IPS DF 6.9 (cell line): ENCODE measurements at places on chromosomes 5 and 9.

- DNase-seq = no peak
Measured at GRCh38 chr9:83670381-83670780, 37.4 kb downstream of the UBQLN1 start.

DNA sequence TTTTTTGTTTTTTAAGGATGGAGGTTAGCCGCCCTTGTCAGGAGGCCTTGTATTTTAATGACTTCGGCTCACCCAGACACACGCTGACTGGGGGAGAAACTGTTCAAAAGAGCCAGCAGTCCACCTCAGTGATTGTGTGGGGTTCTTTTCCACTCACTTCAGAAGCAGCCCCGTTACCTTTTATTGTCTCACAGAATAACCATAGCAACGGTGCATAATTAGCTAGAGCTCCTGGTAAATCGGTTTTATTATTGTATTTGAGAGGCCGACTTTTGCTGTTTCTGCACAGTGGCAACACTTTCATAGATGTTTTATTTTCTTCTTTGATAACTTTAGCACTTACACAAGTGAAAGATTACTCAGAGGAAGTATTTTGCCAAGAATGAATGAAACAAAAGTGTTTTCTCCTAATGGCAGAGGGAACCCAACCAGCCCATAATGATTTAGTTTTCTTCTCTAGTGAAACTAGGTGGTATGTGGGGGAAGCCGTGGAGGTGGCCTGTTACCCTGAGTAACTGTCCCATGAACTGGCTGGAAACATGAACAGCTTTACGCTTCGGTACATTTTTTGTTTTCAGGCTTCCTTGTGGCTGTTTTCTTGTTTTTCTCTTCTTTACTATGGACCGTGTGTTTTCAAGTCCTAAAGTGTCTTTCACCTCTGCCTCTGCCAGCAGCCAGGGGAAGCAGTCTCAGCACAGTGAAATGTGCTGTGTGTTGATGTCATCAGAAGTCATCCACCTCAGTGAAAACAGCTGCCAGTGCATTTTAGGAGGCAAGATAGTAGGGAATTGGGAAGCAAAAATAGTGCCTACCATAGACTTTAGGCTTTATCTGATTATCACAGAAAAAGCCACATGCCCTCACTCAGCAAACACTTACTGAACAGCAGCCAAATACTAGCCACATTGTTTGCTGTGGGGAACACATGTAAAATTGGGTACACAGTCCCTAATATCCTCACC, 414.7 kb downstream of the KDM4C start:
- DNase-seq = no peak

- no peak for DNase-seq
Measured at GRCh38 chr9:4923141-4923540, 61.9 kb upstream of the JAK2 start.

- DNase-seq = peak; percentile 33
Measured at GRCh38 chr5:163564321-163564938, 59.0 kb downstream of the MAT2B start.

DNA sequence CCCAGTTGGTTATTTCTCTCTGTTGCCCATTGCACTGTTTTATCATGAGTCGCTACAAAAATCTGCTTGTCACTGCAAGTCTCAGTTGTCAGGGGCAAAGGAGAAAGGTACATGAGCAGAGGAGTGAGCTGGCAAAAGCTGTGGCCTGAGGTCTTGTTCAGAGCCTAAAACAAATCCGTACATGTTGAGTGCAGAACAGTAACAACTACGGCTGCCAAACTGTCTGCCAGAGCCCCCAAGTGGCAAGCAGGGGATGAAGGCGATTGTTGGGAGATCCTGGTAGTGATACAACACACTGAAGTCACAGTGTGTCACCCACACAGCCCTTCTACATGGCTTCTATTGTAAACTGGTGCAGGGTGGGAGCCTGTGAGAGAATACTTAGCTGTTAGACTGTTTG, 50.9 kb downstream of the BRINP1 start:
- no peak for DNase-seq

GRCh38 chr9:17230646-17231045, 95.8 kb downstream of the CNTLN start:
- no peak for DNase-seq

DNA sequence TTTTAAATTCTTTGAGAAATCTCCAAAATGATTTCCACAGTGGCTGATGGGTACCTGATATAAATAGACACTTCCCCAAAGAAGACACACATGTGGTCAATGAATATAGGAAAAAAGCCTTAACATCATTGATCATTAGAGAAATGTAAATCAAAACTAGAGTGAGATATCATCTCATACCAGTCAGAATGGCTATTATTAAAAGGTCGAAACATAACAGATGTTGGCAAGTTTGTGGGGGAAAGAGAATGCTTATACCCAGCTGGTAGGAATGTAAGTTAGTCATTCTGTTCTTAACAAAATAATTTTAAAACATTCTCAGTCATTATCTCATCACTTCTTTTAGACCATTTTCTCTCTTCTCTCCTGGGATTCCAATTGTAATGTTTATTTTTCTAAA, 1666.0 kb upstream of the ACO1 start:
- DNase-seq = no peak

GRCh38 chr9:92752812-92753404, 11.7 kb downstream of the BICD2 start:
- no peak for DNase-seq

DNA sequence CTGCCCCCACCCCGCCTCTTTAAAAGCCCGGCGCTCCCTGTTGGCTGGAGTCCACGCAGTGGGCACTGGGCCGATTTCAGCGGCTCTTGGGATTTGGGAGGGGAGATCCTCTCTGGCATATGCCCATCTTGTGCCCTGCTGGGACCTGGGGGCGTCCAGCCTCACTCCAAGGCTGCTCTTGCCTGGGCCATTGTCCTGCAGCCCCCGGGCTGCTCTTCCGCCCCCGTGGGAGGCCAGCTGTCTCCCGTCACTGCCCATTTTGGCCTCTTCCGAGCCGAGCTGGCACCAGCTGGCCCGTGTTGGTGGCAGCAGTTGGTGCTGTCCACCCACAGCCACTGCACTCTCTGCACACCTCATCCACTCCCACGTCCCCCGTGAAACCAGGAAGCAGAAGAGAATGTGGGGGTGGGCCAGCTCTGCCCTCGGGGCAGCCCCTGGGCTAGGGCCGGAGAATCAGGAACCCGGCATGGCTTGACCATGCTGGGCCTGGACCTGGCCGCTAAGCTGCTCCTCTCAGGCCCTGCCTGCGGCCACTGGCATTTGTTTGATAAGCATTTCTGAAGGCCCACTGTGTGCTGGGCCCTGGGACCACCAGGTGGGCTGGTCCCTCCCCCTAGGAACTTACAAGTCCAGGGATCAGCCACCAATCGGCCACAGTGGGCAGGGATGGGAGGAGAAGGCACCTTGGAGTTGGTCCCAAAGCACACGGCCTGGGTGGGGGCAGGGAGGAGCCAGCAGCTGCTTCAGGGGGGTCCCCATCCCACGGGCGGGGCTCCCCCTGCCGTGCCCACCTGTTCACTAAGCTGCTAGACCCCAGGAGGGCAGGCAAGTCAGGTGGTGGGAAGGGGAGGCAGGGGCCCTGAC, 2.2 kb downstream of the C8G start:
- DNase-seq = no peak

DNA sequence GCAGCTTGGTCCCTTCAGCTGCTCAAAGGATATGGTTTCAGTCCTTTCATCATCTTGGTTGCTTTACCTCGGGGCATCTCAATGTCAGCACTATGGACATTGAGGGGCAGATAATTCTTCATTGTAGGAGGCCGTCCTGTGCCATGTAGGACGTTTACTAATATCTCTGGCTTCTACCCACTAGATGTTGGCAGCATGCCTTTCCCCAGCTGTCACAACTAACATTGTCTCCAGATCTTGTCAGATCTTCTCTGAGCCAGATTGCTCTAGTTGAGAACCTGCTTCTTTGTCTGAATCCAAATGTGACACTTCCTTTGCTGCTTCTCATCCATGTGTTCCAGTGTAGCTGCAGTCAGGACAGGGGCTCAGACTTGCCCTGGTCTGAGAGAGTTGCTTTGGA, 10.3 kb downstream of the PTPA start:
- DNase-seq = no peak

DNA sequence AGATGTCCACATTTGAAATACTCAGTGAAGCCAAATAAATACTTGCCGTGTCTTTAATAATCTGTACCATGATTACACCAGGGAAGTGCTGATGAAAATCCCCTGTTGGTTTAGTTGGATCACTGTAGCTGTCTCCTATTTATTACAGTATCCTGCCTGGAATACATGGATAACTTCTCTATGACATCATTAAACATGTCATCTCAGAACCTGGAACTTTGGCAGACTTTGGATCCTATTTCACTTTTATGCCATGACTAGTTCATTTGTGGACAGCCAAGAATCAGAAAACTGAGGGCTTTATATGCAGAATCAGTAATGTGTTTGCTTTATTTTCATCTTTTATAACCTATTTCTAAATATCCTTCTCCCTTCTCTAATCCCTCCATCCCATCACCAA, at the start of gene TXNDC8:
TXNDC8 (minus strand) TSS at position 137 of the 400 bp plus-strand sequence.
- no peak for DNase-seq

- DNase-seq = no peak
Measured at GRCh38 chr5:174759091-174759490, 34.7 kb downstream of the MSX2 start.

GRCh38 chr9:109149722-109150121, 17.3 kb downstream of the FRRS1L start:
- DNase-seq = no peak

GRCh38 chr9:95852059-95853032, 23.1 kb upstream of the ERCC6L2 start:
- no peak for DNase-seq

GRCh38 chr9:117929868-117930267, 225.7 kb downstream of the TLR4 start:
- DNase-seq = no peak

DNA sequence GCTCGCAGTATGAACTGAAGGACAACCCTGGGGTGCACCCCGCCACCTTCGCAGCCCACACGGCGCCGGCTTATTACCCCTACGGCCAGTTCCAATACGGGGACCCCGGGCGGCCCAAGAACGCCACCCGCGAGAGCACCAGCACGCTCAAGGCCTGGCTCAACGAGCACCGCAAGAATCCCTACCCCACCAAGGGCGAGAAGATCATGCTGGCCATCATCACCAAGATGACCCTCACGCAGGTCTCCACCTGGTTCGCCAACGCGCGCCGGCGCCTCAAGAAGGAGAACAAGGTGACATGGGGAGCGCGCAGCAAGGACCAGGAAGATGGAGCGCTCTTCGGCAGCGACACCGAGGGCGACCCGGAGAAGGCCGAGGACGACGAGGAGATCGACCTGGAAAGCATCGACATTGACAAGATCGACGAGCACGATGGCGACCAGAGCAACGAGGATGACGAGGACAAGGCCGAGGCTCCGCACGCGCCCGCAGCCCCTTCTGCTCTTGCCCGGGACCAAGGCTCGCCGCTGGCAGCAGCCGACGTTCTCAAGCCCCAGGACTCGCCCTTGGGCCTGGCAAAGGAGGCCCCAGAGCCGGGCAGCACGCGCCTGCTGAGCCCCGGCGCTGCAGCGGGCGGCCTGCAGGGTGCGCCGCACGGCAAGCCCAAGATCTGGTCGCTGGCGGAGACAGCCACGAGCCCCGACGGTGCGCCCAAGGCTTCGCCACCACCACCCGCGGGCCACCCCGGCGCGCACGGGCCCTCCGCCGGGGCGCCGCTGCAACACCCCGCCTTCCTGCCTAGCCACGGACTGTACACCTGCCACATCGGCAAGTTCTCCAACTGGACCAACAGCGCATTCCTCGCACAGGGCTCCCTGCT, 3.8 kb downstream of the IRX1 start:
- DNase-seq = no peak

DNA sequence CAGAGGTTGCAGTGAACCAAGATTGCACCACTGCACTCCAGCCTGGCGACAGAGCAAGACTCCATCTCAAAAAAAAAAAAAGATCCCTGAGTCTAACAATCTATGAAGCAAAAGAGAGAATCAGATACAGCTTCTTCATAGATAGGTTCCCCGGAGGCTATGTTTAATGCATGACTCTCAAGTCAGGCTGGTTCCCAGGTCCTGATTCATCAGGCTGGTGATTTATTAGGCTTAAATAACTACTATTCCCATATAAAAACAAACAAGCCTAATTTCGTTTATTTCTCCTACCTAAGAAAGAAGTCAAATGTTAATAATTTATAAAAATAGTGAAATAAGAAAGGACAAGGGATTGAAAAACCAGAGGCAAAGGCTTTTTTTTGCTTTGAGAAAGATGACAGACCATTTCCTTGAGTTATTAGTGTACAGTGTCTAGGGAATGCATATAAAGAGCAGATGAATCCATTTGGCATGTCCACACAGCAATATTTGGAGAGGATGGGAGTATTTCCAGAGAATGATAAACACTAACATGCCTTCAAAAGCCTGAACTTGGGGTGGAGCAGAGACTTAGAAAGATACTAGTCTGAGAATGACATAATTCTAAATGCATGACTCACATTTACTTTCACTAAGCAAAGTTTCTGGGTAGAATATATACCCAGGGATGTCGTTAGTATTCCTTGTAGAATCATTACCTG, 115.3 kb downstream of the NREP start:
- DNase-seq = no peak

- DNase-seq = no peak
Measured at GRCh38 chr9:126642839-126643238, 29.1 kb downstream of the LMX1B start.

DNA sequence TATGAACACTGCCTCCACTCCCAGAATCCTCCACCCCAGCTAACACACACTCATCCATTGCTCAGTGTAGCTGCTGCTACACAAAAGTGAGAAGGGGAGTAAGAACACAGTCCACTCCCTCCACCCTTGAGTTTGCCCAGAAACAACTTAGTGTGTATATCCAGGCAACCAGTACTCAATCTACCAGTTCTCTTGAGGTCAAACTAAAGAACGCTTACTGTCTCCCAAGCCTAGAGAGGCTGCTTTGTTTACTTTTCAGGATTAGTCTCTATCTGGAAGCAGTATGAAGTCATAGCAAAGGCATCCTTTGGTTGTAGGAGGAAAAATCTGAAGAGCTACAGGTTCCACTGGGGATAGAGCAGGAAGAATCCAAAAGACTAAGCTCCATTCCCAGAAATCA, 296.3 kb downstream of the KCNN2 start:
- no peak for DNase-seq

DNA sequence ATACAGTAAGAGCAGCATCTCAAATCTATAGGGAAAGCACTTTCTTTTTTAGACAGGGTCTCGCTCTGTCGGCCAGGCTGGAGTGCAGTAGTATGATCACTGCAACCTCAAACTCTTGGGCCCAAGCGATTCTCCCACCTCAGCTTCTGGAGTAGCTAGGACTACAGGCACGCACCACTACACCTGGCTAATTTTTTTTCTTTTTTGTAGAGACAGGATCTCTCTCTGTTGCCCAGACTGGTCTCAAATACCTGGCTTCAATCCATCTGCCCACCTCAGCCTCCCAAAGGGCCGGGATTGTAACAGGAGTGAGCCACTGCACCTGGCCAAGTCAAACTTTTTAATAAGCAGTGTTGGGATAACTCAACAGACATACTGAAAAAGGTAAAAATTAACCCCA, 107.6 kb downstream of the SIL1 start:
- no peak for DNase-seq

DNA sequence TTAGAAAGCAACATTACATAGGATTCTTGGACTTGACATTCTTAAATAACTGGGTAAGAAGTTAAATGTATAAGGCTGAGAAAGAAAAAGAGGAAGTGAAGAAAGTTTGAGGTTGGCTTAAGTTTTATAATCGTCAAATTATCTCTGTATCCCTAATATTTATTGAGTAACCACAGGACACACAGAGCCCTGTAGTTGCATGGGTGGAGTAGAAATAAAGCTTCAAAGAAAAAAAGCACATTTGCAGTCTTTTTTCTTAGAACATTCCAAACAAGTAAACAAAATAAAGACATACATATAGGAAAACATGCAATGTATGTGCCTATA, 137.0 kb downstream of the CCDC192 start:
- DNase-seq = no peak

GRCh38 chr9:77926371-77926878, 105.2 kb downstream of the GNAQ start:
- no peak for DNase-seq
